ENCODE measurements at places on chromosomes 1 and 21.
A peak's percentile ranks its signal among the peaks of the same experiment; 100 is the strongest.

GRCh38 chr1:5810131-5810530 is 182.1 kb downstream of the NPHP4 start:
- DNase-seq: no peak

DNA sequence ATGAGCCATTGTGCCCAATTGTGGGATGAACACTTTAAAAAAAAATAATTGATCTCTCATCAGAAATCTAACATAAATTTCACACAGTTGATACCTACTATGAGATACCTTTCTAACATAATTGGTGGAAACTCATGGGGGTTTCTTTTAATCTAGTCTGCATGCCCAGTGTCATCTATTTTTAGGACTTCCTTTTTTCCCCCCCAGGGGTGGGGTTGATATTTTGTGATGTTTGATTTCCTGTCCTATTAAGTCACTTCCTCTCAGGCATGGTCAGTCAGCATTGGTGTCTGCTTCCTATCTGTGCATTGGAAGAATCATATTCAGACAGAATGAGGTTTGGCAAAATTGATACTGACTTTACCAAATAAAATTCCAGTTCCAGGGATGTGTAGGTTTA is 21.5 kb downstream of the NFYC start:
- DNase-seq: no peak

DNA sequence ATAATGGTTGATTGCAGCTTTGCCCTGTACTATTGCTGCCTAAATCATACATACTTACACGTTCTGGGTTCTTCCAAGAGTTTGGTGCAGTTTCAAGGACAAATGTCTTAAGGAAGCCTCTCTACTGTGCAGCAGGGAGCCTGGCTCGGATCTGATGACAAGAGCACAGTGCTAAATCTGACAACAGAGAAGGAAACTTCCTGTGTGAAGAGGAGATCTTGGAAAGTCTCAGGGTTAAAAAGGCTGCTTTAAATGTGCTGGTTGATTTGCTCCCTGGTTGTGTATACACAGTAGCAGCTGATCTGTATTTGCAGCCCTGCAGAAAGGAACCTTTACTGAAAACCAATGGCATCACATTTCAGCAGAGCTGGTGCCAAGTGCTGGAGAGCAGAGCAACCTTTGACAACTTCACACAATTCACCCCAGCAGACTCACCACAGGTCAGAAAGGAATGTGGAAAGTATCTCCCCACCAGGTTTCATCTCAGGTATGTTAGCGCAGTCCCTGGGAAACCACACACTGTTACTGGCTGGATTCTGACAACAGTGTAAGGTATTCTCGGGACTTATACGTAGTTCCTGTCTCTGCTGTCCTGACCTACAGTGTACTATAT is 355.0 kb upstream of the ESRRG start:
- DNase-seq: no peak

DNA sequence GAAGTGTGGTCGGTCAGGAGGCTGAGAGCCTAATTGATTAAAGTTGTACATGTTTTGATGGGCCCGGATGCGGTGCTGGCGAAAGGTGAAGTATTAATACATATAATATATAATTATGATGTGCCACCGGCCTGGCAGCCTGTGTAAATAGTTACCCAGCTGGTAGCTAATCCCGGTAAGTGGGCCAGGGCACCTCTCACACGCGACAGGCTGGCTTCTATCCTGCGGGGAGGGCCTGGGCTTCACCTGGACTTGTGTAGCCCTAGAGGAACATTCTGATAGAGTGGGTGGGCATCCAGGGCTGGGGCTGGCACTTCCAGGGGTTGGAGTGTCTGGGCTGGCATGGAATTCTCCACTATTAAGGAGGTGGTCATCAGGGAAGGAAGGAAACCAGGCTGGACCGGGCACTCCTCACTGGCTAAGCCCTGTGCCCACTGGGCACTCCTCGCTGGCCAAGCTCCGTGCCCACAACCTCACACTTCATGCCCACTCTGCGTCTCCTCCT is 48.3 kb downstream of the IGSF21 start:
- peak; percentile 58 for DNase-seq

DNA sequence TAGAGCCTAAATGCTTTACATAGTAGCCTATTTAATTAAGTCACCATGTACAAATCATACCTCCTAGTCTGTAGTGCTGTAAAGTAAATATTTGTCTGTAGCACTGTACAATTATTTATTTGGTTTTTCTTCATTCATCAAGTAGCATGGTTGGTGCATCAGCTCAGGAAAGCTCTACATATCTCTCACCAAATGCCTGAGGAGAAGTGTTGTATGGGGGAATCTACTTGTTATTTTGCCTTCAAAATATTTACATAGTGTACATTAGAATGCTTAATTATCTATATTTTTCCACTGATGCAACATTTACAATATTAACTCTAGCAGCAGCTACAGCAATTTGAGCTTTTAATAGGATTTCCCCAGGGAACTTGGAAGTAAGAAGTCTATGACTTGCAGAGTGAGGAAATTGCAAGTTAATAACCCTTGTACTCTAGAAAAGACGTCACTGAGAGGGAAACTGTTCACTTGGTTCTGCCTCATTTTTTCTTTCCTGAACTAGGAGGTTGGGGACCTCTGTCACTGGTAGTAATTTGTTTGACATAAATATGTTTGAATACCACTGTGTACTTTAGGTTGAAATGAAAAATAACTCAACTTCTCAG is 207.4 kb downstream of the PDE4B start:
- no peak for DNase-seq

- DNase-seq: no peak
Observed at GRCh38 chr1:78009276-78009675, 4.5 kb downstream of the DNAJB4 start.

- DNase-seq: no peak
Observed at GRCh38 chr21:44527983-44528633, 11.9 kb downstream of the KRTAP10-1 start.

DNA sequence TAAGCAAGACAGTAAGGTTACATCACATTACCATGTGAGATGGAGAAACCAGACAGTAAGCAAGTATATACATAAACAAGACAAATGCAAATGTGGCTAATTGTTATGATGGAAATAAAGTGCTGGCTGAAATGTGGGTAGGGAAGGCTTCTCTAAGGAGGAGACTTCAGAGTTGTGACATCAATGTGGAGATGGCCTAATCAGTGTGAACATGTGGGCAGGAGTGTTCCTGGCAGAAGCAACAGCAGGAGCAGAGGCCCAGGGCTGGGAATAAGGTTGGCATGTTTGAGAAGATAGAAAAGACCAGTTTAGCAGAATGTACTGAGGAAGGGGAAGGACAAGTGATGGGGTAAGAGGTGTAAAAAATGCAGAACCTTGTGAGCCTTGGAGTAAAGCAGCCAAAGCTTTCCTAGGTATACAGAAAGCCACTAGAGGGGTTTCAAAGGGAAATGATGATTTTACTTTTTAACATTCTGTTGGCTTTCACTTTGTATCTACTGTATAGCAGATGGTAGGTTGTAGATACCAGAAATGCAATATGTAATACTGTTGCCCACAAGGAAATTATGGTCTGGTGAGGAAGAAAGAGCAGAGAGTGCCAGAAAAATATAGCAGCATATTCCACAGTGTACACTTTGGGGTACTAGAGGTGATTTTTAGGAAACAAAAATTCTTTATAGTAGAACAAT is 197.4 kb downstream of the FGGY start:
- DNase-seq: no peak

DNA sequence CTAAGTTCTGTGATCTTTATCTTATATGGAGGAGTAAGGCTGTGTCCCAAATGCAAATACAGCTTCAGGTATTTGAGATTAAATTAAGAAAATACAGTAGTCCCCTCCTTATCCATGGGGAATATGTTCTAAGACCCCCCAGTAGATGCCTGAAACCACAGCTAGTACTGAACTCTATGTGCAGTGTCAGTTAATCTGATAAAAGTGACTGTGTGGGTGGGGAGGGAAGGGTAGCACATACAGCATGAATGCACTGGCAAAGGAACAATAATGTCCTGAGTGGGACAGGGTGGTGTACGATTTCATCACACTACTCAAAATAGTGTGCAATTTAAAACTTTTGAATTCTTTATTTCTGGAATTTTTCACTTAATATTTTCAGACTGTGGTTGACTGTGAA is 83.1 kb downstream of the HS2ST1 start:
- no peak for DNase-seq

DNA sequence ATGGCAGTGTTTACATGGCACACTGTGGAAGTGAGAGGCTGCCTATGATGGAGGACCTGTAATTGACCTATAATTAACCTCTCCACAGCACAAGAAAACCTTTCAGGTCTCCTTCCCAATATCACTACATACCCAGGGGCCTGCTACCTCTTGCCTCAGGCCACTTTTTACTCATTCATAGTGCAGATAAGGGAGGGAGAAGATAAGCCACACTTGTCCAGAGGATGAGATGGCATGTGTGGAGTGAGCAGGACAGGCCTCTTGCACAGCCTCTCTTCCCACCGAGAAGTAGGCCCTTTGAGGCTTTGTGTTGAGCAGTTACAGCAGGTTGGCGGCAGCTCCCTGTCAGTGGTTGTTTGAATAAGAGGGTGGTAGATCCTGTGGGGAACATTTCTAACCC is 31.1 kb upstream of the IKBKE start:
- no peak for DNase-seq

GRCh38 chr1:6991266-6991665 is 206.0 kb downstream of the CAMTA1 start:
- DNase-seq: no peak

- DNase-seq: no peak
Observed at GRCh38 chr1:244162786-244163530, 111.9 kb downstream of the ZBTB18 start.

DNA sequence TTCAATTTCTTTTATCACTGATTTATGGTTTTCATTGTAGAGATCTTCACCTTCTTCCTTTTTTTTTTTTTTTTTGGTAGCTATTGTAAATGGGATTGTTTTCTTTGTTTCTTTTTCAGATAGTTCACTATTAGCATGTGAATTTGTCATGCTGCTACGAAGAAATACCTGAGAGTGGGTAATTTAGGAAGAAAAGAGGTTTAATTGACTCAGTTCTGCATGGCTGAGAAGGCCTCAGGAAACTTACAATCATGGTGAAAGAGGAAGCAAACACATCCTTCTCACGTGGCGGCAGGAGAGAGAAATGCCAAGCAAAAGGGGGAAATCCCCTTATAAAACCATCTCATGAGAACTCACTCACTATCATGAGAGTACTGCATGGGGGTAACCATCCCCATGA is 66.4 kb downstream of the DAB1 start:
- no peak for DNase-seq

DNA sequence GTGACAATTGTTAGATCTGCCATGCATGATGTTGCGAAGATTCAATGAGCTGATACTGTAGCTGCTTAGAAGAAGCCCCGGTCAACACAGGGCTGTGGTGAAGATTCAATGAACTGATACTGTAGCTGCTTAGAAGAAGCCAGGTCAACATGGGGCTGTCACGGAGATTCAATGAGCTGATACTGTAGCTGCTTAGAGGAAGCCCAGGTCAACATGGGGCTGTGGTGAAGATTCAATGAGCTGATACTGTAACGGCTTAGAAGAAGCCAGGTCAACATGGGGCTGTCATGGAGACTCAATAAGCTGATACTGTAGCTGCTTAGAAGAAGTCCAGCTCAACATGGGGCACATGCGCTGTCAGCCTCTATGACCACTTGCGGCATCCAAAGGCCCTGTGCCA is 18.8 kb upstream of the BACE2 start:
- DNase-seq: no peak

DNA sequence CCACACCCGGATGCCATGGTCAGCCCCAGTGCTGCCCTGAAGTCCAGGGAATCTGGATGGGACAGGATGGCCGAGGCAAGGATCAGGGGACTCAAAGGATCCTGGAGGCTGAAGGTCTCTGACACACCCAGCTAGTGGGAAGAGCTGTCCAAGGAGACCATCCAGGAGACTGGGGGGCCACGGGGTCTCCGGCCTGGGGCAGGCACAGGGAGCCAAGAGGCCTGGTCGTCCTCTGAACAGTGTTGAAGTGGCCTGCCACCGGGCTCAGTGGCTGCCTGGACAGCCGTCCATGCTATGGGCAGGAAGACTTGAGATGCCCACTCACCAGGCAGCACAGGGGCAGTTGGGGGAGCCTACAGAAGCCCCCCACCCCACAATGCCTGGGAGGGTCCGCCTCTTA is 41.9 kb downstream of the MEGF6 start:
- no peak for DNase-seq

- no peak for DNase-seq
Observed at GRCh38 chr1:52238887-52239707, 97.2 kb downstream of the ZFYVE9 start.

GRCh38 chr1:29880556-29880955 is 644.2 kb downstream of the PTPRU start:
- DNase-seq: peak; percentile 25

GRCh38 chr1:25685938-25686665 is 69.5 kb downstream of the MAN1C1 start:
- DNase-seq: no peak

- DNase-seq: no peak
Observed at GRCh38 chr1:72442262-72442661, 159.9 kb upstream of the NEGR1 start.

- DNase-seq: no peak
Observed at GRCh38 chr1:29746076-29746665, 509.8 kb downstream of the PTPRU start.

DNA sequence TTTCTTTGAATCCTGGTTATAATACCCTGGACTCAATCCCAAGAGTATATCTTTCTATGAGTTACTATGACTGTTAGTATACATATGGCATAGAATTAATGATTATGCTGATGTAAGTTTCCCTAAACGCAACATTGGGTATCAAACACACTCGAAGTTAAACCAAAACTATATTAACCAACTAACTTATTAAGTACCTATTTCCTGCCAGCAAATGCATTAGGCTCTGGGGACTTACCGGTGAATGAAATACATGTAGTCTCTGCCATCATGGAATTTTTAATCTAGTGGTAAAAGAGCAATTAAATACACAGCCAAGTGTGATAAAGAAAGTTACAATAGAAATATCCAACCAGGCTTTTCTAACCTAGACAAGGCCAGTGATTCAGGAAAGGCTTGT is 193.6 kb upstream of the ADGRL2 start:
- DNase-seq: no peak

DNA sequence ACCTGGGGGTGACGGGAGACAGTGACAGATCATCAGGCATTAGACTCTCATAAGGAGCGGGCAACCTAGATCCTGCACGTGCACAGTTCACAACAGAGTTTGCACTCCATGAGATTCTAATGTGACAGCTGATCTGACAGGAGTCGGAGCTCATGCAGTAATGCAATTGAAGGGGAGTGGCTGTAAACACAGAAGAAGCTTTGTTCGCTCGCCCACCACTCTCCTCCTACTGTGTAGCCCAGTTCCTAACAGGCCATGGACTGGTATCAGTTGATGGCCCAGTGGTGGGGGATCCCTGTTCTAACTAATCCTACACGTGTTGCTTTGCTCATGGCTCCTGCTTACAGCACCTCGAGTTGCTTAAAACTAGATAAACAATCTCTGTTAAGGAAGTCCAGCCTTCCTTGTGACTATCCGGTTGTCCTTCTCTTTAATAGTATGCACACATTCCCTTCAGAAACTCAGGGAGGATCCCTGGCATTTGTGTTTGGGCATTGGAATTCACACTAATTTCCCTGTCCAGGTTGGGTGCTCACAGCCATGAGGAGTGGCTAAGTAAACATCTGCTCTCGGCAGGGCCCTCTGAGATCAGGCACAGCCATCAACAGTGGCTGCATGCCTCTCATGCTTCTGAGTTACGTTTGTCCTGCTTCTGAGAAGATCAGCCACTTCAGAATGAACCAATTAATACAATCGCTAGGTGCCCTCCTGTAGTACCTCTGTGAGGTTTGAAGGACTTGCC is 21.1 kb upstream of the F3 start:
- no peak for DNase-seq

Measured in NCI-H524 (cell line).